ENCODE measurements at places on chromosomes 6 and 20.

DNA sequence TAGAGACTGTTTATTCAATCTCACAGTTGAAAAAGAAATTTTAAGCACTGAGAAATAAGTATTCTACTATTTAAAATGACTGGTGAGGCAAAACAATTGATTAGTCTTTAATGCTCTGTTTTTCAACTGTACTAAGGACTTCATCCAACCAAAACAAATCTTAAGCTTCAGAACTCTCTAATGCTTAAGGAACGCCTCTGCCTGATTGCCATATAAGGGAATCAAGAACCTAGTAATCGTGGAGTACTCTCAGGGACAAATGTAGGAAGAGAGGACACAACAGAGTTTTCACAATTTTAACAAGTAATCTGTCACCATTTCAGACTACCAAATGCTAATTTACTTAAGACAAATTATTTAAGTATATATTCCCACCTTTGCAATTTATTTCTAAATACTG lies 16.1 kb downstream of the FBXO30 start:
- DNase-seq: no peak

DNA sequence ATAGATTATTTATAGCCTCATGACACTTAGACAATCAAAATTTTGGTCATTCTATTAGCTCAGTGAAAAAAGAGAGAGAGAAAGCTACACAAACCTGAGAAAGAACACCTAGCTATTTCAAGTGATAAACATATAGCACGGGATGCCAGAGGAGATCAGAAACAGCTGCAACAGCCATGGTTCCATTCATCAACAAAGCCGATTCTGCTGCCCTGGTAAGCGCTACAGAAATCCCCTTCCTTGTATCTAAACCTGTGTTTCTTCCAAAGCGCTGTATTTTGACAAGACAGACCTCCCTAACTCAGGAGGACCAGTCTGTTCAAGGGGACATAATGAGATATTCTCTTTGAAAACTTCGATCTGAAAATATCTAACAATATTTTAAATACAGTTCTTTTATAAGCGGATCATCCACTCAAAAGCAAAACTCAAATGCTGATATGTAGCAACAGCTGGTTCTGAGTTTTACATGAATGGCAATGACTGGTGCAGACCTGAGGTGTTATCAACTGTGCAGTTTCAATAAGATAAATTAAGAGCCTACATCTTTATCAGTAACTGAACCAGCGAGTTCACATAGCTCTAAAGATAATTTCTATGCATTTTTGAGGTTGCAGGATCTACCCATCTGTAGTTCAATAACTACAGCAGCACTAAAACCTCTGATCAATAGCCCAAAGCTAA lies 447.8 kb downstream of the FRK start:
- no peak for DNase-seq

DNA sequence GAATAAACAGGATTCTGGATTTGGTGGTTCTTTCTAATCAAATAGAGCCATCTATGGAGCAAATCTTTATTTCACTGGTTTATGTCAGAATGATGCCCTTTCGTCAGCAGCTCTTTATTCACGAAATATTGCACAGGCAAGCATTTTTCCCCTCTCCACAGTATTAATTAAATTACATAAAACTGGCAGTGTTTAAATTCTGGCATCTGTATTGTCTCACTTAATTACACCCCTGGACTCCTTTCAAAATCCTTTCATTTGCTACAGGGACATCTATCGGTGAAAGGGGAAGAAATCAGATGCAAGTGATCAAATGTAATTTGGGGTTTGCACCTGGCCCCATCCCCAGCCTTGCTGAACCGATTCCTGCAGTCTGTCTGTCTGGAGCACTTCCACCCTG lies 801.9 kb downstream of the QKI start:
- DNase-seq: no peak

DNA sequence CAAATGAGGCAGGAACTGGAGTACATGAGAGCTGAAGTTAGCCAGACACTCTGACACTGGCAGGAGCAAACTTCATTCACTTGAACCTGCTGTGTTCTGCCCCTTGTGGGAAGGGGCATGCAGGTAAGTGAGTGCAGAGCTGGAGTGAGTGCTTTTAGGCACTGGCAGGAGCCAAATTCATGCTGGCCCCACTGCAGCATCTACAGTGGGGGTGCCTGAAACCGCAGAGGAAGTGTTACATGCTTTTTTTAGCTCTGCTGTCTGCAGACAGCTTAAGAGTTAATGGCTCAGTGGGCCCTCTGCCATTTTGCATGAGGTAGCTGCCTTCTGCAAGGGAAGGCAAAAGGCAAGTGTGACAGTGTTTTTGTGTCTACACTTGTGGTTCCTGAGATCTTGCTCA lies 167.9 kb upstream of the SYNCRIP start:
- DNase-seq: no peak

DNA sequence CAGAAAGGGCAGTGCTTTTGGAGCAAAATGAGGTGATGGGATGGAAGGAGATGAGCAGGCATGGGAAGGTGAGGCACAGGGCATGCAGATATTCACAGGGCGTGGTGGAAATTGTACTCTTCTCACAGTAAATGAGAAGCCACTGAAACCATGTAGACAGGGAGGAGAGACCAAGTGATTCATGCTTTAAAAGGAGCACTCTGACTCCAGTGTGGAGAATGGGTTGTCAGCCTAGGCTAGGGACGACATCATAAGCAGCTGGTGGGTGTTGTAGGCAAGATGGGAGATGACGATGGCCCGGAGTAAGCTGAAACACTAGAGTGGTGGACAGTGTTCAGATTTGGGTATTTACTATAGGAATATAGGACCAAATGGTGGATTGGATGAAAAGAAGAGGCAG lies 18.4 kb downstream of the PDE7B start:
- DNase-seq: no peak

DNA sequence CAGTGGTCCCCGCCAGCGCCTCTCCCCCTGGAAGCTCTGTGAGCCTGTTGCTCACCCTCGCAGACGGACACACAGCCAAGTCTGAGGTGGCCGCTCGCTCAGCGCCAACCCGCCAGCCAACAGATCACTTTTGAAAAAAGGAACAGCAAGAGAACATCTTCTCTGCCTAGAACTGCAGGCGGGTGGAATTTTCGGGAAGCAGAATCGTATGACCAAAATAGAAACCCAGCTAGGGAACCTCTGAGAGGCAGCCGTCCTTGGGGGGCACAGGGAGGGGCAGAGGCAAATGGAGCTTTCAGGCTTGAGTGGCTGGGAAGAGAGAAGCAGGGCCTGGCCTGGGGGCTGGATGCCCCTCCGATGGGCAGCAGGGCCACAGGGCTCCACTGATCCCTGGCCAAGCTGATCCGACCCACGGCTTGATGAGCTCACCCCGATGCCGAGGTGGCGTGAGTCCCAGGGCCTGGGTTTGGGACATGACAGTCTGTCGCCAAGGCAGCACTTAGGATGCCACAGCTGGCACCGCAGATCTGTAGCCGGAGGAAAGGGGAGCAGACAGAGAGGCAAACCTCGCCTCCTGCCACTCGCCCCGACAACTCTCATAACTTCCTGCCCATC lies 9.8 kb downstream of the NFATC2 start:
- DNase-seq: no peak

Data from activated naive CD4-positive, alpha-beta T cell treated with Interleukin-2 at 50 U/mL for 16 hours (primary cell).